ENCODE measurements at places on chromosomes 7 and 10.

DNA sequence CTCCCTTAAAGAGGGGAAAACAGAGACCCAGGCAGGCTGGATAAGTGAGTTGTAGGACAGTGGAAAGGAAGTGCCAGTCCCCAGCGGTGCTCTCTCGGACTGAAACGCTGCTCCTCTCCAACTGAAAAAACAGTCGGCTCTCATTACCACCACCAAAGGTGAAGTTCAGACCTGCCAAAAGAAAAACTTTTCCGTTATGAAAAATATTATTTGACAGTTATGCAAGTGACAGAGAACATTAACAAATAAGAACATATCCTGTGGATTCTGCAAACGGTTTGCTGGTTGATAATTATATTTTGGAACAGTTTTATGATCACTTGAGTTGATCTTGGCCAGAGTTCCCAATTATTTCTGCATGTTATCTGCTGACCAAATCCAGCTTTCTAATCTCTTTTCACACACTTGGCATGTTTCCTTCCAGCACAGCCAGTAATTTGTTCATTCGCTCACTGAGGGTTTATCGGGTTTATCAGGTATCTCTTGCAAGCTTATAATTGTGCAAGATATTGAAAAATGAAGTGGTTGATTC, 82.6 kb downstream of the PTPRE start:
- no peak for DNase-seq

GRCh38 chr7:77651575-77652162, 44.6 kb upstream of the RSBN1L start:
- DNase-seq: no peak

GRCh38 chr10:17249820-17250219, 21.8 kb downstream of the VIM start:
- DNase-seq: no peak

GRCh38 chr10:28903063-28903462, 225.7 kb downstream of the BAMBI start:
- DNase-seq: no peak

All from suprapubic skin (tissue), 4 donors.